Central memory CD4-positive, alpha-beta T cell (primary cell): ENCODE measurements at places on chromosomes 3 and 15.

DNA sequence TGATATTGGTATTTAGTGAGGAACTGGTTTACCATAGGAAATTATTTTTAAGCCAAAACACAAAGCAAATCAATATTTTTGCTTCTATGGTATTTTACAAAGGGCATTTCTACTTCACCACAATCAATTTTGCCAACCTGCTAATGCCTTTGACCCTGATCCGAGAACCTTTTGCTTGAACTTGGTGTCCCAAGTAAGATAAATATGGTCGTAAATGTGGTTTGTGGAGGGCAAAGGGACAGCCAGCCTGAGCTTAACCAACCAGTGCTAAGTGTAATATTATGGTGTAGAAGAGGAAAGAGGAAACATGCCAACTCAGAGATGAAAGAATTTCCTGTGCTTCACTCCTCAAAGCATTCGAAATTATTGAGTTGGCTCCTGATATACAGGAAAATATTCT is 148.4 kb downstream of the C3orf38 start:
- DNase-seq = no peak

- no peak for DNase-seq
These were observed 171.5 kb upstream of the IL12A start for GRCh38 chr3:159817126-159817525.

DNA sequence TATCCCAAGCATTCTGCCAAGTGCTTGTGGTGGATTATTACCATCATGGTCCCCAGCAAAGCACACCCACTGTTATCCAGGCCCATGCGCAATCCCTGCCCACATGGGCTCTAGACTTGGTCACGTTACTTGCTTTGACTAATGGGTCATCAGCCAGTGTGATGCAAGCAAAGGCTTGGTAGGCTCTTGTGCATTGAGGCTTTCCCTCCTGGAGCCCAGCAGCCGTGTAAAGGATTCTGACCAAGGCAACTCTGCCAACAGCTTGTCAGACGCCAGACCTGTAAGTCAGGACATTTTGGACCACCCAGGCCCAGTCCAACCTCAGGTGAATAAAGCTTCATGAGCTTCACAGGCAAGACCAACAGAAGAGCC is 93.9 kb downstream of the ABHD5 start:
- no peak for DNase-seq

GRCh38 chr3:176590722-176591121 is 606.6 kb downstream of the TBL1XR1 start:
- DNase-seq = no peak

- no peak for DNase-seq
These were observed 116.7 kb downstream of the NUP210 start for GRCh38 chr3:13303410-13303809.

DNA sequence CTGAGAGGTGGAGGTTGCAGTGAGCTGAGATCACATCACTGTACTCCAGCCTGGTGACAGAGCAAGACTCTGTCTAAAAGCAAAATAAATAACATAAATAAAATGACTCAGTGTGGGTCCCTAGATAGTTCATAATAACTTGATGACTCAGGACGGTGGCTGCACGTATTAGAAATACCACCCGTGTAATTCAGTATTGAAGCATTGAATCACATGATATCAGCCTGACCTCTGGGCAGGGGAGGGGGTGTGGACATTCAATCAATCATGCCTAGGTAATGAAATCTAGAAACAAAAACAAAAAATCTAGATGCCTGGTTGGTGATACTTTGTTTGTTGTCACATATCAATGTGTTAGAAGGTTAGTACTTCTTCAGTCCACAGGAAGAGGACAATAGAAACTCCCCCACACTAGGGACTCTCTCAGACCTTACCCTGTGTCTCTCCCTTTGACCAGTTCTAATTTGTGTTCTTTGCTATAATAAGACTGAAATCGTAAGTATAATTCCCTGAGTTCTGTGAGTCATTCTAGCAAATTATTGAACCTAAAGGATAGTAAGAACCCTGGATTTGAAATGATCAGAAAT is 177.3 kb downstream of the GAP43 start:
- no peak for DNase-seq

DNA sequence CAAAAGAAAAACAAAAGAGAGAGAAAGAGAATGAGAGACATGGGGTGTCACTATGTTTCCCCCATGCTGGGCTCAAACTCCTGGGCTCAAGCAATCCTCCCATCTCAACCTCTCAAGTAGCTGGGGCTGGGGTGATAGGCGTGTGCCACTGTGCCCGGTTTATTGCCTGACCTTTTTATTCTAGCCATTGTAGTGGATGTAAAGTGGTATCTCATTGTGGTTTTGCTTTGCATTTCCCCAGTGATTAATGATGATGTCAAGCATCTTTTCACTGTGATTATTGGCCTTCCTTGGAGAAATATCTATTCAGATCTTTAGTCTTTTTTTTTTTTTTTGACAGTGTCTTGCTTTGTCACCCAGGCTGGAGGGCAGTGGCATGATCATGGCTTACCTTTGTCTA is 37.7 kb upstream of the GK5 start:
- no peak for DNase-seq

DNA sequence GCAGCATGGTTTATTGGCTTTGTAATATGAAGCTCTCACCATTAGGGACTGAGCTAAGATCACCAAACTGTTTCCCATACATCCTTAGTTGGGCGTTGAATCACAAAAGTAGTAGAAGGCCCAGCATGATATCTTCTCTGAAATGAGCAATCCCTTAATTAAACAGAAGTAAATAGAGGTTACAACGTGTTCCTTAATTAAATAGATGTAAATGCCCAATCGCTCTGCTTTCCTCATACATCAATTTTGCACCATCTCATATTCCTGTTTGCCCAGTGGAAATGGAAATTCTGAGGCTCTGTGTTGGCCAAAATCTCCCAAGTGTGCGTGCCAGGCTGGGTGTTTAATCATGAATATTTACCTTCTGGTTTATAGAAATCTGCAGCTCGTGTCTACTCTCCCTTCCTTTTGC is 107.4 kb upstream of the FOXB1 start:
- no peak for DNase-seq
